ENCODE measurements at places on chromosomes 5 and 9.

DNA sequence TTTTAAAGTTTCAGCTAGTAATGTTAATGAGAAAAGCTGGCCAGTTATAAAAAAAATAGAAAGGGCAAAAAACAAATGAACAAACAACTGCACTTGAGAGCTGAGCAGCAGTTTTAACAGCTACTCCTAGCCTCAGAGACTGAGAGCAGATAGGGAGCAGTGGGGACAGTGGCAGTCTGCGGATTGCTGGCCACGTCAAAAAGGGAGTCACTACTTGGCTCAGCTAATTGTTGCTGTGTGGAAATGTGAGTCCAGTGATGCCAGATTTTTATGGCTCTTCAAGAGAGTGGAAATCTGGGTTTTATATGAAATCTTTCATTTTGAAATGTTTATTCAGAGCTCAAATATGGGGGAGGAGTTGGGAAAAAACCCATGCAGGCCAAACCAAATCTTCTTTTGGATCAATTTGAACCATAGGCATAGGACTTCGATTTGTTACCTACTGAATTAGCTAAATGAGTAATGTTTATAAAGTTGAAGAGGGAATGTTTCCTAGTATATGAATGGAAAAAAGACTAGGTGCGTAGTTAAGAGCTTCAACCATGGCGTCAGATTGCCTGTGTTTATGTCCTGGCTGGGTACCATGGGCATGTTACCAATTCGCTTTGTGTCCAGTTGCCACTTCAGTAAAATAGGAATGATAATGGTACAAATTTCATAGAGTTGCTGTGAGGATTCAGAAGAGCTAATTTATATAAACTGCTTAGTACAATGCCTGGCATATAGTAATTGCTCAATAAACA is 102.1 kb downstream of the PAM start:
- DNase-seq, result no peak

- no peak for DNase-seq
These were observed 8.3 kb upstream of the FCHO2 start for GRCh38 chr5:72947498-72947897.

GRCh38 chr5:151740958-151741373 is 17.5 kb downstream of the ATOX1 start:
- DNase-seq, result no peak

DNA sequence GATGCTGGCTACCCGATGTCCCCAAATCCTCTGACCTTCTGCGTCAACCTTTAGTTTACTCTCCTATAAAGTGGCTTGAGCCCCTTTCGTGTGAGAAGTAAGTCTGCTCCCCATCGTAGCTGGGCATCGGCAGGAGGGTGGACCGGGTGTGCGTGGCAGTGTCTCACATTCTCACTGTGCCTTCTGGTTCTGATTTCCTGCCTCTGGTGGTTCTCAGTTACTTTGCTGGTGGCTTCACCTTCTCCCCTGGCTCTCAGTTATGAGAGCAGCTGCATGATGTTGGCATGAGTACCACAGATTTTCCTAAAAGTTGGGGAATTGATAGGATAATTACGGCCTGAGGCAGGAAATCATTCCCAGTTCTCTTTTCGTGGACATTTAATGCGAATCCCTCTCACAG is 47.0 kb upstream of the RPS23 start:
- DNase-seq, result no peak

- no peak for DNase-seq
These were observed 590.5 kb upstream of the RORB start for GRCh38 chr9:73906671-73907070.

DNA sequence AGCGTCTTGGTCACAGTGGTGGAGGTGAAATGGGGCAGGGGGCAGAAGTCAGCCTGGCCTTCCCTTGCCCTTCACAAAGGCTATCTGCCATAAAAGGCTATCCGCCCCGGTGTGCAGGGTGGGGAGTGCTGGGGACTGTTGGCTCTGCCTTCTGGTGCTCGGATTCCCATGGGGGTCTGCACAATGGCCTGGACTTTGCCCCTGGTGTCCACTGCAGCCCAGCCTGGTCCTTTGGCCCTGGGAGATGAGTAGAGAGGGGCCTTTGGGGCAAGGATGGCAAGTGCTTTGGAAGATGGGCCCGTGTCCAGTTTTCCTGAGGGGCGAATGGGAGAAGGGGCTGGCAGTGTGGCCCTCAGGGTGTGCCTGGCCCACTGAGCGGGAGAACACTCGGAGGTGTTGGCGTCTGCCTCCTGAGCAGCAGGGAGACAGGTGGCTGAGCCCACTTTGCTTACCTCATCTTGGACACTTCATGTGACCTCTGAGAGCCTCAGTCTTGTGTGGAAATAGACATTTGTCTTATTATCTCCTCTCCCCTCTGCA is 69.9 kb downstream of the HSPA4 start:
- DNase-seq, result no peak

- DNase-seq, result no peak
These were observed 62.8 kb downstream of the SH3RF2 start for GRCh38 chr5:145999208-145999607.

GRCh38 chr9:14349447-14350348 is 35.8 kb upstream of the NFIB start:
- peak; percentile 70 for DNase-seq

DNA sequence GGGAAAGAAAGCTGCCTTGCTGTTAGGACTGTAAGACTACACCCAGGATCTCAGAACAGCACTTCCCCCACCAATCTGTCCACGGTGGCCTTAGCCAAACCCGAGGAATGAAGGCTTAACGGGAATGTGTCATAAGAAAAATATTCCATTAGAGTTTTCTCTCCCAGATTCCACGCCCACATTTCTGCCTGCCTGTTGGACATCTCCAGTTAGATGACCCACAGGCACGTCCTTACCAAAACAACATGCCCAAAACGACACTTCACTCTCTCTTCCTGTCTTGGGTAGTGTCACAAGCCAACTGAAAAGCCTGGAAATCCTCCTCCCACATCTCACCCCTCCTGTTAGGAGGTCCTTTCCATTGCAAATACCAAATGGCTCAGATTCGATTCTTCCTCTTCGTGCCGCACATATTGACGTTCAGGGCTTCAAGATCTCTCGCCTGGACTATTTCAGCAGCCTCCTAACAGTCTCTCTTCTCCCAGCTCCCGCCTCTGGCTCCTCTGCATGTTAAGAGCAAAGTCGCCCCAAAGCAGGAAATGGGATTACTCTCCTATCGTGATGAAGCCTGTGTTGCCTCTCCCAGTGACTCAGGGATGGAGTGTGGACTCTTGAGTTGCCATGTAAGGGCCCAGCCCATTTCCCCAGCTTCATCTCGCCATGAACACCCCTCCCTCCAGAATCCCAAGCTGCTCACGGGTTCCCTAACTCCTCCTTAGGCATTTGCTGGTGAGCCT is 159.3 kb downstream of the NR3C1 start:
- DNase-seq, result peak; percentile 95

DNA sequence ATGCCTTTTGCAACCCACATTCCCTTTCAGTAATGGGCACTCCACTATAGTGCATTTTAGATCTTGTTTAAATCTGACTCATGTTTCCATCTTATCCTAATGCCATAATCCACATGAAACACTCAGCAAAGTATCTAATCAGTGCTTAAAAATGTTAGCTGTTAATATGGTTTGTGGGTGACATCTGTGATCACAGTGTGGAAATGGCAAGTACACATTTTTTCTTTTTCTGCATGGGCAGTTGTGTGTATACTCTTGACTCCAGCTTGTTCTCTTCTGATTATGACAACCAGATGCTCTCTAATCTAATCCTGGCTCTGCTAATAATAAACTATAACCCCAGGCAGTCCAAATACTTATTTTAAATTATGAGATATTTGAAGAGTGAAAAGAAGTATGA is 103.3 kb downstream of the EDIL3 start:
- DNase-seq, result no peak

GRCh38 chr9:121353241-121354061 is 16.6 kb downstream of the STOM start:
- no peak for DNase-seq

- no peak for DNase-seq
These were observed 682.8 kb upstream of the WWC1 start for GRCh38 chr5:167608390-167609272.

DNA sequence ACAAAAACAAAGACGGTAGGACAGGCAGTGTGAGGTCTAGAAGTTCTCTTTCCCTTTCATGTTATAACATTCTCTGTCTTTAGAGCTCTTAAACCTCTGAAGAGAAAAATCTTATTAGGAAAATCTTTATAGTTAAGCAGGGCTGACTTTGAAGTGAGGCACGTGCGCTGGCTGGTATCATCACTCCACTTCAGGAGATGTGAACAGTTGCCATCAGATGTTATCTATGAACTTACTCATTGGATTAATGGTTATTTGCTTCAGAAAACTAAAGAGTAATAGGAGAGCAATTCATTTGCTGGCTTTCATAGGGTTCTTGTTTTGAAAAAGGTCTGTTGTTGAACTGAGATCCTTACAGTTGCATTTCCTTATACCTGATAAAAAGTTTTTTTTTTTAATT is 25.7 kb downstream of the LRRTM2 start:
- DNase-seq, result no peak

DNA sequence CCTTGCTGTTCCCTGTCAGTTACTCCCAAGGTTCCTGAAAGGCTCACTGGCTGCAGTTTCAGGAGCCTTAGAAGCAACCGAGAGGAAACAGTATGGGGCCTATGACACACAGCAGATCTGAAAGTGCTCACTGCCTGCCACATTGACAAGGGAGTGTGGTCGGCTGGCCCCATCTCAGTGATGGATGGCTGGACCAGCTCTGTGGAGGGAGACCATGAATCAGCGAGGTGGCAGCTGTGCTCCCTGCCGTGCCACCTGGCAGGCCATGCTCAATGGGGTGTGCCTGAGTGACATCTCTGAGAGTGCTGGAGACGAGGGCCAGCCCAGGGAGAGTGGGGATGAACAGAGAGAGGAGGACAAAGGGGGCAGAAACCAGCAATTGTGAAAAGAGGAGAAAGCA is 49.1 kb downstream of the DOCK2 start:
- no peak for DNase-seq

GRCh38 chr5:9284272-9284671 is 261.6 kb downstream of the SEMA5A start:
- DNase-seq, result peak; percentile 5

DNA sequence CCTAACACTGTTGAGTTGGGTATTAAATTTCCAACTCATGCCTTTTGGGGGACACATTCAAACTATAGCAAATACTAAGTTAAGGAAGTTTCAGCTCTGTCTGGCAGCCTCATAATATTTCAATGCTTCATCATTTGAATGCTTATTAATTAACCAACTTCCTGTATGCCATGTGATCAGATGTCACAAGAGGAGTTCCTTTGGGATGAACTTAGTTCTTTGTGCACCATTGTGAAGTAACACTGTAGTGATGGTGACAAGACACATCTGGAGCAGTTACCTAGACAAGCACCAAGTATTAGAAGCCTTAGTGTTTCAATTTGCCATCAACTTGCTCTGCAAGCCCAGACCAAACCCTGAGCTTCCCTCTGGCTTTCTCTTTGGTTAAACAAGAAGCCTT is 90.7 kb upstream of the IL12B start:
- DNase-seq, result no peak

DNA sequence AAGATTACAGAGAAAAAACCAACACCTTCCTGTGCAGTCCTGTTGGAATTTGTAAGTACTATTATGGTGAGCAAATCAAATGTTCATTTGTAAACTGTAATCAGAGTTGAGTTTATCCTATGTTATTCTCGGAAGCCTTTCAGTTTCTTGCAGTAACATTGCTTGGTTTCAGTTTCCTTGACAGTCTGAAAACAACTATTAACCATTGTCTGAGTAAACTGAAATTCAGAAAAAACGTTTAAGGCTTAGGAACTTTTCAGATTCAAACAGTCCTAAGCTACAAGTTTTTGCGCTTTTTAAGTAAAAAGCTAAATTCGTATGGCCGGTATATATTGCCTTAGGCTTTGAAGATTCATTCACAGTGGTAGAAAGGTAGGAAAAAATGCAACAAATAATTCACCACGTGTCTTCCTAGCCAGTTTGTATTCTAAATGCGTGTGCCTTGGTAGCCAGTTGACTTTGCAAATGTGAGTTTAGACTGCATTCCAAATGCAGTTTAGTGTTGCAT is 2.5 kb downstream of the GPBP1 start:
- peak; percentile 58 for DNase-seq

GRCh38 chr5:91401175-91401574 is 18.1 kb upstream of the ARRDC3 start:
- no peak for DNase-seq

- no peak for DNase-seq
These were observed 15.8 kb downstream of the VAV2 start for GRCh38 chr9:133976191-133976861.

- DNase-seq, result peak; percentile 52
These were observed 35.2 kb upstream of the PLEKHG4B start for GRCh38 chr5:56561-57290.

DNA sequence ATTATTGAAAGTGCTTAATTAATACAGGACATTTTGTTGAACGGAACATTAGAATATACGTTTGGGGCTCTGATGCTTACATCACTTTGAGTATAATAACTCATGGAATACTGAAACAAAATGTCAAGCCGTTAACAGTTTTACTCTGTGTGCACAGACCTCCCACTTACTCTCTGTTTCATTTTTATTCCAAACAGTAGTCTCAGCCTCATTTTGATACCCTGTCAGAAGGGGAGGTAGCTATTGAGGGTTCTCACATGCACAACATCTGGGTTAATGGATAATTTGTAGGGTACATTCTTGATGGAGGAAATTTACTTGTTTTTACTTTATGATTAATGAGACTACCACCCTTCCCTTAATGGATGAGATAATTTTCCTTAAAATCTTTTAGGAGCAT is 59.0 kb downstream of the SCAMP1 start:
- DNase-seq, result no peak

DNA sequence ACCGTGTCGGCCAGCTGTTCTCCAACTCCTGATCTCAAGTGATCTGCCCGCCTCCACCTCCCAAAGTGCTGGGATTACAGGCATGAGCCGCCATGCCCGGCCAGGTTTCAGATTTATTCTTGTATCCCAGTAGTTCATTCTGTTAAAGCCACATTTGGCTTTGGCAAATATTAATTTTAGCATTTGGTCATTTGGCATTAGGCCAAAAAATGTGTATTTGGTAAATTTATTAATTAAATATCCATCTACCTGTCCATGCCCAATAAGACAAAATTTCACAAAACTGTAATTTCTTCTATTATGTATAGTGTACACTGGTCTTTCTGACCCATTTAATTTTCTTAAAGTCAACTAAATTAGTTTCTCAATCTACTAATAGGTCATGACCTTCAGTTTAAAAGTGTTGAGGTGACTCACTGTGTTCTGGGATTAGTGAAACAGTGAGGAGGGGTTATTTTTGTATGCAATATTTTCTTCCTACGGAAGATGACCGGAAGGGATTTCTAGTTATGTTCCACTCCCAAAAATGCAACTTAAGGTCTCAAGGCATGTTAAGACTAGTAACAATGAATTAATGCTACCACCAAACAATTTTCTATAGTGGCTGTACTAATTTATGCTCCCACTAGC is 21.0 kb downstream of the OSTF1 start:
- no peak for DNase-seq

GRCh38 chr5:52740007-52740406 is 47.7 kb upstream of the ITGA1 start:
- DNase-seq, result no peak

DNA sequence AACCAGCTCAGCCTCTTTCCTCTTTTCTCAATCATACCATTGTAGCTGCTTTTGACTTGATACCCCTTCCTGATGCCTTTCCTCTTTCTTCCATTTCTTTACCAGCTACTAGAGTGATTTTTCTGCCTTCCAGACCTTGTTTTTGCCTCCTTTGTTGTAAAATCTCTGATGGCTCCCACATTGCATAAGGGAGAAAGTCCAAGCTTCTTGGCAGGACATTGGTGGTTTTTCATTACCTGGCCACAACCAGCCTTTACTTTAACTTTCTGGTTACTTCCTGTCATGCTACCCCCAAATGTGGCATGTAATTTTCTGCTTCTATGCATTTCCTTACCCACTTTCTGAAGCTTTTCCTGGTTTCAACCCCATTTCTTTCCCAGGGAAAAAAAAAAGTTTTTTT is 452.5 kb downstream of the TMEM38B start:
- DNase-seq, result no peak
